ENCODE measurements at places on chromosomes 5 and 9.

DNA sequence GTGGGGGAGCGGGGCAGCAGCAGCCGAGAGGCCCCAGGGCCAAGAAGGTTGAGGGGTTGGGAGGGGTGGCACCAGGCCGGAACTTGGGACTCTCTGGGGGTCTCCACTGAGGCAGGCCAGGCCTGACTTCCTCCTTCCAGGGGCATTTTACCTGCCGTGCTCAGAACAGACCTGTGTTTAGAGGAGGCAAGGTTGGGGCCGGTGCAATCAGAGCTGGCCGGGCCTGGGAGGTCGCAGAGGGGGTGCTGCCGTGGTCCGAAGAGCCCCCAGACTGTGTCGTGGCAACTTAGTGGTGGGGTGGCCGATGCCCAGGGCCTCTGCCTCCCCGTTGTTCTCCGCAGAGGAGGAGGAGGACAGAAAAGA is 21.8 kb downstream of the GLT6D1 start:
- DNase-seq, result no peak

DNA sequence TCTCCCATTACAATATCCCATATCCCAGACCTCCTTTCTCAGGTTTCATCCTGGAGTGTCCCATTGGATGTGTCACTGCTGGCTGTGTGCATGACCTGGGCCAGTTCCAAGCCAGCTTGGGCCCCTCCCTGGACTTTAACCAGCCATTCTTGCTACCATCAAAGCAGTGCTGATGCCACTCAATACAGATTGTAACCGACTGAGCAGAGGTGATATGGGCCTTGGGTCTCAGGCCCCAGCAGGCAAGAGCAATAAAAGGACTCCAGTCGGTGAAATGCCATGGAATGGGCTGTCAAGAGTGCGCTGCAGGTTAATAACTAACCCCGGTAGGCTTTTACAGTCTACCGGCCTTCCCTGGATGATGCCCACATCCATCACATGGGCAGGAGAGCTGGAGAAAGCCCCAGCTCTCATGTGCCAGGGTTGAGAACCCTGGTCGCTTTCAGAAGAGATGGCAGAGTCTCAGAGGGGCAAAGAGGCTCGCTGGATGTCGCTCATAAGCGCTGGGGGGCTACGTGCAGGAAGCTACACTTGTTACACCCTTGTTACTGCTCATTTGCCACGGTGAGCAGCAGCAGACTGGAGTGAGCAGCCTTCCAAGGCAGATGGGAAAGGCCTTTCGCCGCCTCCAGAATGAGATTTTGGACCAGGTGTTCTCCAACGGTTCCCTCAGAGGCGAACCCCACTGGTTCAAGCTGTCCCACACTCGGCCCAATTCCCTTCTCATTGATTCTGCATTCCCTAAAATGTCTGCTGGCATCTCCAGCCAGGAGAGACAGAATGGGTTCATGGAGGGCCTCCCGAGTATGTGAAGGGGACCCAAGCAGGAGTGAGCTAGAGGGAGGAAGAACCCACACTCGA is 13.2 kb downstream of the EPB41L4B start:
- DNase-seq, result no peak

DNA sequence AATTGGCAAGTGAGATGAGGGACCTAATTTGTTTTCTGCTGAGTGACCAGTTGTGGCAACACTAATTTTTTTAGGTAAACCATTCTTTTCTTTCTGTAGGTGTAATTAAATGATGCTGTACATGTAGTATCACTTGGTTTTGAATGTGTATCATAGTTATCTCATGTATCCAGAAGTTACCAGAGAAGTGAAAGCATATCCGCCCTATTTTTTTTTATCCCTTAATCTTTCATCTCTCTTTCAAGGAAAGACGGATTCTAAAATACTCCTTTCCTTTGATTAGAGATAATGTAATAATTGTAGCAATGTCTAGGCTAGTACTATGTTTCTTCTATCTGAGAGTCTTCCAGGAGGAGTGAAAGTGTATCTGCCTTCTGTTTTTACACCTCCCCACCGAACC is 7.1 kb downstream of the KDM3B start:
- DNase-seq, result no peak

DNA sequence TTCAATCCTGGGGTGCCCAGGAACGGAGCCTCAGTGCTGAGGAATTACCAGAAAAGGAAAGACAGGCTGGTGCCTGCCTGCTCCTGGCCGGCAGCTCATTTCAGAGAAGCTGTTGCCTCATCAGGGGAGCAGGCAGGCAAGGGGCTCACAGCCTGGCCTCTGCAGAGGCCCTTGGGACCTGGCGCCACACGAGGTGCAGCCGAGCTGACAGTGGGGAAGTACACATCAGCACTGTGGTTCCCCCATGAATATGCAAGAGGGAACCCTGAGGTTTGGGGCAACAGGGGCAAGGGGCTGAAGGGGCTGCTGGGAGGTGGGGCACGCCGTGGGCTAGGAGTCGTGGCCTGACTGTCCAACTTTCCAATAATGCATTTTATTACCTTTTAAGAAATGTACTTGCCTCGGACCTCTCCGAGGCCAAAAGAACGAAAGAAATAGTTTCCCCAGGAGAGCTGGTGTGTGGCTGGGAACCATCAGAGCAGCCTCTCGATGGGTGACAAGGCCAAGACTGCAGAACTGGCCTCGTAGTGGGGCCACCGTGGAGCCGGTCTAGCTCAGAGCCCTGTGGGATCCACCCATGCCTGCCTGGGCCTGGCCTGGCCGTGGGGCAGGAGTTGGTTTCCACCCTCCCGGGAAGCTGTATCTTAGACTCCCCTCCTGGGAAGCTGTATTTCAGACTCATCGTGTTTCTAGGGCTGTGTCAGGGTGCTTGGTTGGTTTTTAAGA is 198.6 kb downstream of the PAX5 start:
- no peak for DNase-seq

DNA sequence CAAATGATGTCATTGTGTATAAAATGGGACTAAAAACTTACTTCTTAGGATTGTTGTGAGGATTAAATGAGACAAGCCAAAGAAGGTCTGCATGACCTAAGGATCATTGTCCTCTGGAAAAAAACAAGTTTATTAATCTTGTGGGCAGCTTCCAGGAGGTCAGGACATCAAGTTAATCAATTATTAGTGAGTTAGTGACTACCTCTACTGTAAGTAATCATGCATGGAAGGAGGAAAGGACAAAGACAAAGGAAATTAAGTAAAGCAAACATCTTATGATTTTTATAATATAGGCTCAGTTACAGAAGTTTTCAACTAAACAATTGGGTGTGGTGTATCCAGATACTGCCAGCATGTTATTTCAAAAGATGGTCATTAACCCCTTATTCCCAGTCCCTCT is 129.3 kb upstream of the TUT7 start:
- no peak for DNase-seq

GRCh38 chr5:82422751-82423181 is 144.6 kb upstream of the RPS23 start:
- DNase-seq, result no peak

GRCh38 chr9:89342213-89342612 is 23.9 kb downstream of the SECISBP2 start:
- DNase-seq, result no peak

- DNase-seq, result no peak
These were observed 247.1 kb downstream of the SLCO4C1 start for GRCh38 chr5:102048940-102049339.

DNA sequence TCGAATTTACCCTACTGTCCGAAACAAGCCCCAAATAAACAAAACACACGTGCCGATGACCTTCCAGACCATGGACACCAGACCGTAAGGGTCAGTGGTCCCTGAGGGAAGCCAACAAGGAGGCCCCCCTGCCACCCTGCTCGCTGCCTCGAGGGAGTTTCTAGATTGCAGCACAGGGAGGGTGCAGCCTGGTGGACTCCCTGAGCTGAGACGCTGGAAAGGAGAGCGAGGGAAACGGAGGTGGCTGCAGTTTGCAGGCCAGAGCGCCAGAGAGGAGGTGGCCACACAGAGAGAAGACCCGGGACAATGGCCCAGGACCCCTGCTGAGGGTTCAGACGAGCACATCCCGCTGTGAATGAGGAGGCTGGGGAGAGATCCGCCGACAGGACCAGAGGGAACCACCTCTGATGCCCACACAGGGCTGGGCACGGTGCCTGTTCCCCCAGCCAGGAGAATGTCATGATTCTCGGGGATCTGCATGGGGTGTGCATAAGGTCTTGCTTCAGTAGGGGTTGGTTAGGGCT is 48.9 kb downstream of the SLC6A3 start:
- no peak for DNase-seq

DNA sequence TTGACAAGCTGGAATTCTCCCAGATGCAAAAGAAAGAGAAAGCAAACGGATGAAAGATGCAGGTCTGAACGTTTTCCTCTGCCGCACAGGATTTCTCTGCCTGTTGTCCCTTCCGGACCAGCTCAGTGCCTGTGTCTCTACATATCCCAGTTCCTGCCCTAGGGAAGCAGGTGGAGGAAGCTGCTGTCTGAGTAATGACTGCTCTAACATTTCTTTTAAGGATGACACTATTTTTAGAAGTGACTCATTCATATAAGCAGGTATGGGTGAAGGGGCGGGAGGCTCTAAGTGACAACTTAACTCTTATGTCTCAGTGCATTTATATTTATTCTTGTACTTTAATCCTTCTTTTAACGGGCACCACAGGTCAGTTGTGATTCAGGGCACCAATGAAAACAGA is 128.8 kb downstream of the SLC24A2 start:
- no peak for DNase-seq

DNA sequence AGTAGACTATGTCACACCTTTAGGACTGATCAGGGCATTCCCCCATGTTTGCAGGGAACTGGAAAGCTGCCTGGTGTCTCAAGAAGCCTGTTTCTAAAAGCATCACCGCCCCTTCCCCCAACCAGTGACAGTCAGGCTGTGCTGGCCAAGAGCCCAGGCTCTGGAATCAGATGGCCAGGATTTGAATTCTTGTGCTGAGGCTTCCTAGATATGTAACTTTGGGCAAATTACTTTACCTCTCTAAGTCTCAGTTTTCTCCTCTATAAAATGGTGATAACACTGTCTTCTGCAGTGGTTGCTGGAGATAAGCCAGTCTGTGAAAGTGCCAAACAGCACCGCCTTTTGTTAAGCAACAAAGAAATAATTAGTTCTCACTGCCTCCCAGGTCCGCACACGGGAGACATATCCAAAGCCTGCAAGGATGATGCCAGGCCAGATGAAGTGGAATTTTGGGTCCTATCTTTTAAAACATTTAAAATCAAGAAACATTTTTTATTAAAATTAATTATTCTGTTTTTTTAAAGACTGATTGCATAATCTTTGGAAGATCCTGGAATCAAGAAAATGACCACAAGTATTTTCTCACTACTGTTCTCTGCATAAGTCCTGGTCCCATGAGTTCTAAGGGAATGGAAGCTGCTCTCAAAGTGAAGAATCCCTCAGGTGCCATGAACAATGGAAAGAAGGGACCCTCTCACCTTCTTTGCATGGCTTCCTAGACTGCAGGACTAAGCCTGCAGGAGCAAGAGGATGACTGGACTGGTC is 13.9 kb downstream of the SLC31A2 start:
- no peak for DNase-seq

- no peak for DNase-seq
These were observed 138.7 kb downstream of the ZNF354C start for GRCh38 chr5:179198825-179199224.

- DNase-seq, result peak; percentile 60
These were observed 95.8 kb downstream of the CFAP90 start for GRCh38 chr5:7754997-7755596.

DNA sequence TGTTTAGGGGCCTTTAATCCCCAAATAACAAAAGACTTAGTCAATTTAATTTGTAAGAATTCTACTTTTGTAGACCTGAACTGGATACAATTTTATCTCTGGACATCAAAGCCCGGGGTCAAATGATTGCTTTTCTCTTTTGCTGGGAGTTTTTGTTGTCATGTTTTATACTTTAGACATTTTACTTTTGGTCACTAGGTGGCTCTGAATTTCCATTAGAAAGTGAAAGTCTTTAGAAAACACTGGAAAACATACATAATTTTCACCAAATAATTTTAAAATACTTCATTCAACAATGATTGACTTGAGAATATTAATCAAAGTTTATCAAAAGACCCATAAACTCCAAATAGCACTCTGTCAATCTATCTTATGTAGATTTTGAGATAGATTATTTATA is 2.8 kb upstream of the PCA3 start:
- no peak for DNase-seq

DNA sequence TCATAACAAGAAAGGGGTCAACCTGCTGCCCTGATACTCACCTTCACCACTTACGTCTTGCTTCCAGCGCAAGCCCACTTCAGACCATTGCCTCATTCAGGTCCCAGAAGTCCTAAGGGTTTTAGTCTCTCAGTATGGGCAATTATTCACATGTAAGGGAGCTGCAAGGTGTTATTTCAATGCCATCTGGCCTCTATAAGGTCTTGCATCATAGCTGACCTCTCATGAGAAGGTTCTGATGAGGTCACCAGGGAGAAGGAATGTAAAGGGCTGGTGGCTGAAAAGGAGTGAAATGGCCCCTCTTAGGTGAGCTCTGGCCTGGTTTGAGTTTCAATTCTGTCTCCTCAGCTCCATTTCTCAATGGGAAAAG is 1.5 kb upstream of the MARCHF3 start:
- DNase-seq, result no peak

DNA sequence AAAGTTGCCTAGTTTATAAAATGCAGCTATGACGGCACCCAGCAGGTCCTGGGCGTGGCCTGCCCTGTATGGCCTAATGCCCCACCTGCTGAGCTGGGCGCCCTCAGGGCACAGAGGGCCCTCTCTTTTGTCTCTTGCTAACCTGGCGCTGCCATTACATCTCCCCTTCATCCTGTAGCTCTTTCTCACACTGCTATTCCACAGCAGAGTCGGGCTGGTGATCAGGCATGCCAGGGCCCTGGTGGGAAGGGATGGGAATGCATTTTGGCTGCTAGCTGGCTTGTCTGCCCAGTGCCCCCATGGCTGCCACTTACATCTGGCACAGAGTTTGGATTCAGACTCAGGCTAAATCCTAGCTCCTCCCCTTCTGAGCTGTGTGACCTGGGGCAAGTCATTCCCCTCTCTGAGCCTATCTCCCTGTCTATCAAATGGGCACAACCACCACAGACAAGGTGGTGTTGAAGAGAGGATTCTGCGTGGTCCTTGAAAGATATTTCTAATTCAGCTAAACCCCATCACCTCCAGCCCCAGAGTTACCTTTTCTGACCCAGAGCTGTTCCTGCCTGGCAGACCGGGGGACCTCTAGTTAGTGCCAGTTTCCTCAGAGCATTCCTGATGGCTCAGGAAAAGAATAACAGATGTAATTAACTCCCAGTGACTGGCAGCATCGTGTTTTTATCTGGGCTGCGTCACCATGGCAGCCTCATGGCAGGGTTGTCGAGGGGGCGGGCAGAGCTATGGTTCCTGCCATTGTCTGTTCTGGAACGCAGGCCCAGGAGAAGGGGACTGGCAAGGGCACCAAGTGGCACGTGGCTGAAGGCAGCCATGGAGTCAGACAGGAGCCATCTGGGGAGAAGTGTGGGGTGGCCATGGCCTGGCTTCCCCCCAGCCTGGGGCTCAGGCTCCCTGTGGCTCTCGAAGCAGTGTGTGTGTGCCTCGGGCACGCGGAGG is 6.3 kb downstream of the PRR7 start:
- DNase-seq, result no peak

- DNase-seq, result no peak
These were observed 59.7 kb downstream of the ABCA1 start for GRCh38 chr9:104868303-104868686.

Measured in activated naive CD4-positive, alpha-beta T cell treated with anti-CD3 and anti-CD28 coated beads for 36 hours (primary cell).